Breast epithelium (tissue), 4 donors: ENCODE measurements at places on chromosomes 11 and 22.

GRCh38 chr11:111526501-111526900 is 11.9 kb downstream of the HOATZ start:
- no peak for DNase-seq

DNA sequence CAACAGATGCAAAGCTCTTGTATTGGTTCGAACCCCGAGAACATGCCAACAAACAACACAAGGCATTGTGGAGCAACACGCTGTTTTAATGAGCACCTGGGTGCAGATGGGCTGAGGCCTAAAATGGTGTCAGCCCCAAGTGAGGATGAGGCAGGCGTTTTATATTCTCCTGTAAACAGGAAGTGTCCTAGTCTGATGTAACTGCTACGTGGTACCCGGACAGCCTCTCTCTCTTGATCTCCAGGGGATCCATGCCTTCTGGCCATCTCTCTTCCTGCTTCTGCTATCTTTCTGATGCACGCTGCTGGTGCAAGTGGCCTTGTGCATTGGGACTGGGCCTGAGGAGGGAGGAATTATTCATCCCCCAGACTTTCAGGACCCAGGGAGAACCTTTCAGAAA is 19.4 kb upstream of the VSTM5 start:
- DNase-seq: no peak

DNA sequence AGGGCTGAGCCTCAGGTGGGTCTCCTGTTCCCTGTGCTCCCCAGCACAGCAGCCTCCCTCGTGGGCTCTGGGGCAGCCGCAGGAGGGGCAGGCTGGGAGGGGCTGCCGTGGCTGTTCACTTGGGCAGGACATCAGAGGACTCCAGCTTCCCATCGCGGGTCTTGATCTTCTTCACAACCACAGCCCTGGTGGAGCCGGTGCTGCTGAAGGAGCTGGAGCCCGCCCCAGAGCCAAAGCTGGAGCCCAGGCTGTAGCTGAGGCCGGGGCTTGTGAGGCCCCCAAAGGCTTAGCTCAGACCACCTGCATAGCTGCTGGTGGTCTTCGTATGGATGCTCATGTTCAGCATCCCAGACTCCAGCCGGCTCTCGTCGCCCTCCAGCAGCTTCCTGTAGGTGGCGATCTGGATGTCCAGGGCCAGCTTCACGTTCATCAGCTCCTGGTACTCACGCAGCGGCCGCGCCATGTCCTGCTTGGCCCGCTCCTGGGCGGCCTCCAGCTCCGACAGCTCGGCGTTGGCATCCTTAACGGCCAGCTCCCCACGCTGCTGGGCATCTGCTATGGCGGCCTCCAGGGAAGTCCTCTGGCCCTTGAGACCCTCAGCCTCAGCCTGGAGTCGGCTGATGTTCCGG is 126.1 kb downstream of the NECTIN1 start:
- DNase-seq: no peak

- DNase-seq: no peak
Measured at GRCh38 chr11:73429121-73429750, 53.0 kb downstream of the RELT start.

DNA sequence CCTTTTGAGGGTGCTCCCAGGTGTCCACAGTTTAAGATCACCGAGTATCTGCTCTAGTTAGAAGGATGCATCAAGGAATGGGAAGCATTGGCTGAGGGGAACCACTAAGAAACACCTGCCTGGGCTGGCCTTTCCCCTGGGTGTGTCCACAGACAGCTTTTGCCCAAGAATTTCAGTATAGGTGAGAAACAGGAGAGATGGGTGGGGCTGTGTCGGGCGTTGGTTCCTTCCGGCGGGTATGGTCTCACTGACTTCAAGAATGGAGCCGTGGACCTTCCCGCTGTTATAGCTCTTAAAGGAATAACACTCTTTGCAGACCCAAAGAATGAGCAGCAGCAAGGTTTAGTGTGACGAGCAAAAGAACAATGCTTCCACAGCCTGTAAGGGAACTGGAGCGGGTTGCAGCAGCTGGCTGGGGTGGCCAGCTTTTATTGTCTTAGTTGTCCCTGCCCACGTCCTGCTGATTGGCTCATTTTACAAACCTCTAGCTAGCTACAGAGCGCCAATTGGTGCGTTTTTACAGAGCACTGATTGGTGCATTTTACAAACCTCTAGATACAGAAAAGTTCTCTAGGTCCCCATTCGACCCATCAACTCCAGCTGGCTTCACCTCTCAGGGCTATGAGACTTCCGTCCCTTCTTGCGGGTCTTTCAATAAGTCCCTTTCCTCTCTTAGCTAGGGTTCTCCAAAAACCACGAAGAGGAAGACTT is 2.4 kb downstream of the FADS1 start:
- DNase-seq: no peak
